ENCODE measurements at places on chromosomes 12 and 14.

DNA sequence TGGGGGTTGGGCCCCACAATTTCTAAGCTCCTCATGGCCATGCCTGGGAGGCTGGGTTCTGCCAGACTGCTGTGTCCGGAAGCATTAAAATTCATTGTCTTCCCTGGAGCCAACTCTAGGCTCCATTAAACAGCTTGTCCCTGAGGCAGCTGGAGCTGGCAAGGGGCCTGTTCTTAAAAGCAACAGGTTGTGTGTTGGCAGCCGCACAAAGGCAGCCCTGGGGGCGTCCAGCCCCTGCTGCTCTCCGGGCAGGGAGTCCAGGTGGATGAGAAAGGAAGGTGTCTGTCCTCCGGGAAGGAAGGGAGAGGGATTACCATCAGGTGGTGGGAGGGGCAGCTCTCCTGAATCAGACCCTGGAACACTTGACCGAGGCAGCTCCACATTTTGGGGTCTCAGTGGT lies 98.9 kb downstream of the CHST11 start:
- H3K4me1 ChIP-seq = peaks cover 41% of the 10 kb centered on the region
- no peak overlapping the region for H3K27ac ChIP-seq
- no peaks in the 10 kb centered on the region for H3K27me3 ChIP-seq
- H3K36me3 ChIP-seq = peaks cover 2% of the 10 kb centered on the region
- H3K4me3 ChIP-seq = no peak overlapping the region

GRCh38 chr12:88493636-88494035 lies 86.6 kb downstream of the KITLG start:
- H3K4me3 ChIP-seq = no peak overlapping the region
- H3K36me3 ChIP-seq = no peaks in the 10 kb centered on the region
- no peak for DNase-seq
- no peak overlapping the region for H3K27ac ChIP-seq

DNA sequence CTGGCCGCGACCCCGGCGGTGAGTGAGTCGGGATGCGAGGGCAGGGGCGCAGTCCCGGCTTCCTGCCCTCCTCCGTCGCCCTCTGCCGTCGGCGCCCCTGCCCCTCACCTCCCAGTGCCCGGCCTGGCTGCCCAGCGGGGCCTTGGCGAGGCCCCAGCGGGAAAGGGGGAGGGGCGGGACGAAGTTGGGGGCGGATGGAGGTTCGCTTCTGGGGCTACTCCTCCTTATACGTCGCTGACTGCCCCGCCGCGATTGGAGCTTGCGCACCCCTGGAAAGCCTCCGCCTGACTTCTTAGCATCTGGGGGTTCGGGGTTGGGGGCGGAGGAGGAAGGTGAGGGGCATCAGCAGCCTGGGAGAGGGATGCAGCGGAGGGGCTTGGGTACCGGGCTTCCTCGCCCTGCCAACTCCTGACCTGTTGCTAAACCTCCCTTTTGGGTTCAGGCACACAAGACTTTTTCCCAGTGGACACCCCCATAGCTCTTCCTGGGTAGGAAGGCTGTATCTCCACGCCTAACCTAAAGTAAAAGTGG lies 406 bp downstream of the TMEM263 start:
- no peak for DNase-seq
- H3K27me3 ChIP-seq = no peaks in the 10 kb centered on the region
- peak overlapping the region; percentile 99 for H3K4me3 ChIP-seq
- H3K36me3 ChIP-seq = peaks cover 33% of the 10 kb centered on the region

GRCh38 chr14:42541535-42542001 lies 934.9 kb downstream of the LRFN5 start:
- H3K4me3 ChIP-seq = no peak overlapping the region
- H3K4me1 ChIP-seq = no peaks in the 10 kb centered on the region
- DNase-seq = no peak
- H3K27ac ChIP-seq = no peak overlapping the region
- no peaks in the 10 kb centered on the region for H3K36me3 ChIP-seq
- no peaks in the 10 kb centered on the region for H3K27me3 ChIP-seq

- no peaks in the 10 kb centered on the region for H3K27me3 ChIP-seq
- no peak overlapping the region for H3K27ac ChIP-seq
- no peaks in the 10 kb centered on the region for H3K36me3 ChIP-seq
- no peak for DNase-seq
These were observed 9.4 kb upstream of the BCL11B start for GRCh38 chr14:99281396-99281795.

- no peak overlapping the region for H3K27ac ChIP-seq
- DNase-seq = no peak
- H3K36me3 ChIP-seq = no peaks in the 10 kb centered on the region
- H3K27me3 ChIP-seq = no peaks in the 10 kb centered on the region
- no peaks in the 10 kb centered on the region for H3K4me1 ChIP-seq
These were observed 179.7 kb downstream of the SLC6A15 start for GRCh38 chr12:84732828-84733340.

GRCh38 chr12:51429700-51430099 lies 5.1 kb downstream of the SLC4A8 start:
- peaks cover 4% of the 10 kb centered on the region for H3K4me1 ChIP-seq
- H3K27ac ChIP-seq = no peak overlapping the region
- no peak for DNase-seq
- H3K36me3 ChIP-seq = no peaks in the 10 kb centered on the region
- no peak overlapping the region for H3K4me3 ChIP-seq
- no peaks in the 10 kb centered on the region for H3K27me3 ChIP-seq

DNA sequence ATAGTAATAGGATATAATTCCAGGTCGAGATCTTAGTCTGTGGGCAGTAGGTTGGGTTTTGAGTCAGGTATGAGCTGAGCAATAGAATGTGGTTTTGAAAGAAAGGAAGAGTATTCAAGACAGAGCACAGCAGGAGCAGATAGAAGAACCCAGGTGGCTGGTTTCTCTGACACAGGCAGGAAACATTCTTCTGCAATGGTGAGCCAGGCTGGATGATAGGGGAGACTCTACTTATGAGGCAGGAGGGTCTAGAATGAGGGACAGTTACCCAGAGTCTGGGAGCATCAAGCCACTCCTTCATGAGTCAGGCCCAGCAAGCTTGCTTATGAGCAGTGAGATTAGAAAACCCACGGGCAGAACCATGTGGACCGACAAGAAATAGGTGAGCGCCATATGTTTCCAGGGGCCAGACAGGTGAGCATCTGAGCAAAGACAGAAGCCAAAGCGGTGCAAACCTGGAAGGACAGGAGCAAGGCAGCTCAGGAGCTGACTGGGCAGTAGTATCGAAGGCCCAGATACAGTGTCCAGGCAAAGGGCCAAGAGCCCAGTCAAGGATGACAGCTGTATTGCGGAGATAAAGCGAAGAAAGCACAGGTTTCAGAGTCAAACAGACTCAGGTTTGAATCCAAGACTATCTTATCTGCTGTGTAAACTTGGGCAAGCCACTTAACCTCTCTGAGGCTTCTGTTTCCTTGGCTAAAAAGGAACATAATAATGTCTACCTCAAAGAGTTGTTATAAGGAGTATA lies 22.5 kb upstream of the PCNX1 start:
- peak overlapping the region; percentile 30 for H3K4me3 ChIP-seq
- no peaks in the 10 kb centered on the region for H3K27me3 ChIP-seq
- peaks cover 85% of the 10 kb centered on the region for H3K4me1 ChIP-seq

- H3K4me3 ChIP-seq = no peak overlapping the region
- H3K27ac ChIP-seq = peak overlapping the region; percentile 92
- H3K4me1 ChIP-seq = peaks cover 35% of the 10 kb centered on the region
- H3K27me3 ChIP-seq = peaks cover 3% of the 10 kb centered on the region
These were observed 136.1 kb downstream of the GCH1 start for GRCh38 chr14:54766276-54767138.

GRCh38 chr12:2084553-2085296 lies 31.9 kb downstream of the CACNA1C start:
- no peaks in the 10 kb centered on the region for H3K27me3 ChIP-seq
- no peak overlapping the region for H3K27ac ChIP-seq
- H3K36me3 ChIP-seq = no peaks in the 10 kb centered on the region

DNA sequence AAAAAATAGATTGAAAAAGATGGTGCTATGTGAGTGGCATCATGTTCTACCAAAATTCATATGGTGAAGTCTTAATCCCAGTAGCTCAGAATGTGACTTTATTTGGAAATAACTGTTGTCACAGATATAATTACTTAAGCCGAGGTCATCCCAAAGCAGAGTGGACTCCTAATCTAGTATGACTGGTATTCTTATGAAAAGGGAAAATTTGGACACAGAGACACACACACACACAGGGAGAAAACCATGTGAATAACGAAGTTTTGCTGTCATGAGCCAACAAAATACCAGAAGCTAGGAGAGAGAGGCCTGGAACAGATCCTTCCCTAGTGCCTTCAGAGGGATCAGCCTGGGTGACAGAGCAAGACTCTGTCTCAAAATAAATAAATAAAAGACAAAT lies 62.6 kb downstream of the FAR2 start:
- no peaks in the 10 kb centered on the region for H3K27me3 ChIP-seq
- H3K4me3 ChIP-seq = no peak overlapping the region

GRCh38 chr12:24617471-24617870 lies 331.4 kb downstream of the BCAT1 start:
- H3K27me3 ChIP-seq = no peaks in the 10 kb centered on the region
- no peak for DNase-seq
- H3K36me3 ChIP-seq = no peaks in the 10 kb centered on the region
- H3K4me1 ChIP-seq = no peaks in the 10 kb centered on the region
- no peak overlapping the region for H3K27ac ChIP-seq
- H3K4me3 ChIP-seq = no peak overlapping the region

DNA sequence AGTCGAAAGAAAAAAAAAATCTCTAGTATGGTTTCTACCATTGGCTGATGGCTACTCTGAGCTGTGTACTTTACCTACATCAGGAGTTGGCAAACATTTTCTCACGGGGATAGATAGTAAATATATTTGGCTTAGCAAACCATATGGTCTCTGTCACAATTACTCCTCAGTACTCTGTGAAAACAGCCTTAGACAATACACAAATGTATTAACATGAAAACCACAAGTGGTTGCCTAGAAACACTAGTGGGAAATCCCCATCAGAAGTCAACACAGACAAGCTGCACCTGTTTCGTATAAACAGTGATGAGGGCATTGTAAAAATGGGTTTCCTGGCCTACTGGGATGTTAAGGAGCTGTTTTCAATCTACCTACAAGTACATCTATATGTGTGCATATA lies 84.6 kb upstream of the NAV3 start:
- no peak for DNase-seq
- H3K27ac ChIP-seq = no peak overlapping the region
- H3K27me3 ChIP-seq = no peaks in the 10 kb centered on the region
- H3K36me3 ChIP-seq = no peaks in the 10 kb centered on the region
- no peak overlapping the region for H3K4me3 ChIP-seq

DNA sequence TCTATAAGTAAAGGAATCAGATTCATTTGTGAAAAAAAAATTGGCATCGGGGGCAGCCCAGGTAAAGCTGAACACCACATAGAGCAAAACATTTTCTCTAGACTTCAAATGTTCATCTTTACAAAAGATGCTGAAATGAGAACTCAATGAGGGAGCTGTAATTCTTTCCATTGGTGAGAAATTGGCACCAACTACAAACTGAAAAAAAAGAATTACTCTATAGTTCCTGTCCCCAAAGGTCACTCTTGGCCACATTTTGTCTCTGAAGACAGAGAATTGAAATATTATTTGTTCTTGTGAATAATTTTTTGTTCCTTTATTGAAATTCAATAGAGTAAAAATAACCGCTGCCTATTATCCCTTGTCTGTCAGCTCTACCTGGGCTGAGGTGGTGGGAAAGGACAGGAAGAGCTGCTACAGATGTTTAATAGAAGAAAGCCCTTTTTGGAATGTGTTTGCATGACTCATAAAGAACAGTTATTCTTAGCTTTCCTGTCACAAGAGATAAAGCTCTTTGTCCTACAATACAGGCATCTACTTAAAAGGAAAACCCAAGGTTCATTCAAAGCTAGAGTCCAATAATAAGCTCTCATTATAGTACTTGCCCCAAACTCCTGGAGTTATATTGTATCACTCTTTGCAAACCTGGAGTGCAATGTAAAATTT lies 380.1 kb upstream of the KITLG start:
- no peaks in the 10 kb centered on the region for H3K4me1 ChIP-seq
- peaks cover 10% of the 10 kb centered on the region for H3K27me3 ChIP-seq
- H3K27ac ChIP-seq = no peak overlapping the region
- no peaks in the 10 kb centered on the region for H3K36me3 ChIP-seq
- DNase-seq = no peak
- H3K4me3 ChIP-seq = no peak overlapping the region

- H3K27me3 ChIP-seq = peaks cover 32% of the 10 kb centered on the region
- no peak overlapping the region for H3K27ac ChIP-seq
- H3K36me3 ChIP-seq = no peaks in the 10 kb centered on the region
- DNase-seq = no peak
These were observed 1.7 kb upstream of the VASH1 start for GRCh38 chr14:76759589-76759988.

DNA sequence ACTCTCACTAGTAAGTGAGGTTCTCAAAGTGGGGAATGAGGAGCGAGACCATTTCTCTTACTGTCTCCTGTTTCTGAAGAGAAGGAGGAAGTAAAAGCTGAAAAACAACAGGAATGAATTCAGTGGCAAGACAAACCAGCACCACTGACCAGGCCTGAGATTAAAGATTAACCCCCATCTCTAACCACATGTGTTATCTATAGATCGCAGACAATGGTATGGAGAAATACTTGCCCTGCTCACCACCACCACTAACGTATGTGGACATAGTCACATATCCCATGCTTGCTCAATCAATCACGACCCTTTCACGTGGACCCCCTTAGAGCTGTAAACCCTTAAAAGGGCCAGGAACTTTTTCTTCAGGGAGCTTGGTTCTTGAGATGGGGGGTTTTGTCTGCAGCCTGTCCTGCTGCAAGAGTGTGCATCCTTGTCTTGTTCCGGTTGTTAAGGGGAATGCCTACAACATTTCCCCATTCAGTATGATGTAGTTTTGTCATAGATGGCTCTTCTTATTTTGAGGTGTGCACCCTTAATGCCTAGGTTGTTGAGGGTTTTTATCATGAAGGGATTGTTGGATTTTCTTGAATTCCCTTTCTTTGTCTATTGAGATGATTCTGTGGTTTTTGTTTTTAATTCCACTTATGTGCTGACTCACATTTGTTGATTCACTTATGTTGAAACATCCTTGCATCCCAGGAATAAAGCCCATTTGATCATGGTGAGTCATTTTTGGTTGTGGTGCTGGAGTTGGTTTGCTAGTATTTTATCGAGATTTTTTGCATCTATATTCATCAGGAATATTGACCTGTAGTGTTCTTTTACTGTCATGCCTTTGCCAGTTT lies 698.8 kb upstream of the LMO3 start:
- DNase-seq = no peak
- H3K27ac ChIP-seq = no peak overlapping the region
- no peak overlapping the region for H3K4me3 ChIP-seq
- no peaks in the 10 kb centered on the region for H3K36me3 ChIP-seq
- H3K4me1 ChIP-seq = no peaks in the 10 kb centered on the region

GRCh38 chr14:61335671-61336275 lies 14.4 kb downstream of the PRKCH start:
- peaks cover 25% of the 10 kb centered on the region for H3K36me3 ChIP-seq
- peaks cover 89% of the 10 kb centered on the region for H3K4me1 ChIP-seq
- H3K4me3 ChIP-seq = peak overlapping the region; percentile 67
- no peaks in the 10 kb centered on the region for H3K27me3 ChIP-seq
